ENCODE measurements at places on chromosomes 3 and 15. TPM values are rescaled to one million over a fixed set of nuclear protein-coding genes. Genes with fewer than 3 reads are reported as not detected.

SEC62 gene
- total RNA-seq = 37.0 TPM

CHRNA5 gene
- total RNA-seq = 4.3 TPM

RTP1 gene
- total RNA-seq = not detected

LTK gene
- total RNA-seq = 0.12 TPM

KBTBD13 gene
- not detected for total RNA-seq

LRRN1 gene
- total RNA-seq = 0.44 TPM

GXYLT2 gene
- total RNA-seq = 2.2 TPM

FHIT gene
- 10.5 TPM for total RNA-seq

TLR9 gene
- 0.04 TPM for total RNA-seq

TMEM108 gene
- total RNA-seq = 0.60 TPM

GTF2E1 gene
- total RNA-seq = 8.8 TPM

ZKSCAN7 gene
- 0.76 TPM for total RNA-seq

QARS1 gene
- total RNA-seq = 252 TPM

KLHL6 gene
- total RNA-seq = 0.76 TPM

RAB7A gene
- 231 TPM for total RNA-seq

ZPLD1 gene
- total RNA-seq = not detected

FAM81A gene
- total RNA-seq = 1.2 TPM

CDC25A gene
- 3.8 TPM for total RNA-seq

SMC4 gene
- 75.4 TPM for total RNA-seq

MORC1 gene
- not detected for total RNA-seq

ZNF860 gene
- 2.9 TPM for total RNA-seq

DET1 gene
- total RNA-seq = 0.80 TPM

SPSB4 gene
- not detected for total RNA-seq

SLC12A8 gene
- 7.7 TPM for total RNA-seq

CCR5 gene
- total RNA-seq = 0.28 TPM

APOD gene
- total RNA-seq = 3.5 TPM

ALS2CL gene
- total RNA-seq = 55.7 TPM

EFCAB12 gene
- 0.04 TPM for total RNA-seq

COX17 gene
- 24.9 TPM for total RNA-seq

FGF7 gene
- total RNA-seq = 2.0 TPM

IL16 gene
- 2.7 TPM for total RNA-seq

FBXW12 gene
- total RNA-seq = not detected

ECE2 gene
- total RNA-seq = not detected

SI gene
- not detected for total RNA-seq

ZIC4 gene
- not detected for total RNA-seq

MCTP2 gene
- 14.6 TPM for total RNA-seq

PLXNA1 gene
- 15.9 TPM for total RNA-seq

CADM2 gene
- not detected for total RNA-seq

PRSS50 gene
- total RNA-seq = not detected

COPG1 gene
- 87.8 TPM for total RNA-seq

ALPK3 gene
- total RNA-seq = 5.5 TPM

SNRPA1 gene
- 44.5 TPM for total RNA-seq

GNB5 gene
- total RNA-seq = 11.8 TPM

KAT2B gene
- 30.7 TPM for total RNA-seq

VWA5B2 gene
- total RNA-seq = not detected

Data from esophagus mucosa (tissue), 1 donor.